ENCODE measurements at places on chromosomes 1 and 21.

- DNase-seq = peak; percentile 46
Measured at GRCh38 chr1:36609241-36610027, 126.7 kb upstream of the CSF3R start.

DNA sequence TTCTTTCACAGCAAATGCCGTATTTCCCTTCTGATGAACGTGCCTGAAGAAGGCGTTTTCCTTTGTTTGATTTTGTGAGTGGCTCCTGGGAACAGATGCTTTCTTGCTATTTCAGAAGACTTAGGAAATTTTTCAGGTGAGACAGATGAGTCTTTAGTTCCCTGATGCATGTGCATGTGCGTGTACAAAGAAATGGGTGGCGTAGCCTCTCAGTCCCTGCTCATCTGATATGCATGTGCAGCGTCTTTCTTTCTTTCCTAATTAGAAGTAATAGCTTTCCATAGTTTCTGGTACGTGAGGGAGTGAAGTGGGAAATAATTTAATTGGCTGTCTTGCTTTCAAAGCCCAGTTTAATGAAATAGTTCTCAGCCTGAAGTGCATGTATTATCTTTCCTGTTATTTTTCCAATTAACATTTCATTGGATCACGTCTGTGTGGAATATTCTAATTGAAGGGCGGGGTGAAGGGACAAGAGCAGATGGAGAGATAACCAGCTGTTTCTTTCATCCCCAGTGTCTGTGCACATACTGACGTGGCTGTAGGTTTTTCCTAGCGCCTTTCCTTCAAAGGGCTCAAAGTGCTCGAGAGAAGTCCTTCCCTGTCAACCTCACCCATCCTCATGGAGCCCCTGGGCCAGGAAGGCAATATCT is 104.3 kb downstream of the FAM78B start:
- peak; percentile 64 for DNase-seq

- no peak for DNase-seq
Measured at GRCh38 chr1:61322769-61323168, 240.4 kb downstream of the NFIA start.

GRCh38 chr1:156129687-156130577 is 15.4 kb downstream of the LMNA start:
- DNase-seq = peak; percentile 75

GRCh38 chr1:7003676-7004075 is 218.4 kb downstream of the CAMTA1 start:
- DNase-seq = no peak

DNA sequence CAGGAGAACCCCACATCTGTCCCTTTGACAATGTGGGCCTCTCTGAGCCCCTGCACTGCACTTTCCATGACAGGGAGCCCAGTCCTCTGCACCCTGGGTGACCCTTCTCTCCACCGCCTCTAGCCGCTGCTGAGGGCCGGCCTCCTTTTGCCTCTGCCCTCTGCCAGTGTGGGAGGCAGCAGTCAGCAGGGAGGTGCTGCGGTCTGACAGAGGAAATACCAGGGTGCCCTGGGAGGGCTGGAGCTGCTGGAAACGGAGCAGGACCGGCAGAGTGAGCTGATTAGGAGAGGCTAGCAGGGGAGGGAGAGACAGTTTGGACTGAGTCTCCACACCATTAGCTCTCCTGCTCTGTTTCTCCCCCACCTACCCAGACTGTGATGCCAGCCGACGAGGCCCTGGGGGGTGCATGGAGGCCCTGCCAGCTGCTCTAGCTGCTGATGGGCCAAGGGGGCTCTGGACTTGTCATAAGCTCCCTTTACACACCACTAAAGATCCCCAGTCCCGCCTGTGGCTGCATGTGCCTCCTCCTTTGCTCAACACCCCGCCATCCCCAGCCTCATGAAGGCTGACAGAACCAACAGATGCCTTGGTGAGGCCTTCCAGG is 171.1 kb upstream of the KLHDC7A start:
- DNase-seq = no peak
